ENCODE measurements at places on chromosomes 13 and 19.

- peak; percentile 33 for DNase-seq
Measured at GRCh38 chr13:27044837-27045570, 126.6 kb downstream of the USP12 start.

DNA sequence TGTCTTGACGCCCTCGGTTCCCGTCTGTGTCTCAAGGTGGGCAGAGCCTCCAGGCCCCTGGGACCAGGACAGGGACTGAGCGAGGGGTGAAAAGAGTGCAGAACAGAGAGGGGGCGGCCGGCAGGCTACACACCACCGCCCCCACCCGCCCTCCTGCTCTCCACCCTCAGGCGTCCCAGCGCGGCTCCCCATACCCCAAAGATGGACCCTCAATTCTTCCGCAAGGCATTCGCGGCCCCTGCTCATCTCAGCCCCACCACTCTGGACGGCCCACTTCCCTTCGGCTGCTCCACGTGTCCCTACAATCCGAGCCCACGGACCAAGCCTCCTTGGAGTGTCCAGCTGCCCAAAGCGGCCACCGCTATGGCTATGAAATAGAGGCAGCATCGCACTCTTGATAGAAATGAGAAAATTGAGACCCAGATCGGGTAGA, 1.8 kb downstream of the KLF16 start:
- DNase-seq, result no peak

- peak; percentile 68 for DNase-seq
Measured at GRCh38 chr19:12757544-12758274, 6.1 kb downstream of the BEST2 start.

DNA sequence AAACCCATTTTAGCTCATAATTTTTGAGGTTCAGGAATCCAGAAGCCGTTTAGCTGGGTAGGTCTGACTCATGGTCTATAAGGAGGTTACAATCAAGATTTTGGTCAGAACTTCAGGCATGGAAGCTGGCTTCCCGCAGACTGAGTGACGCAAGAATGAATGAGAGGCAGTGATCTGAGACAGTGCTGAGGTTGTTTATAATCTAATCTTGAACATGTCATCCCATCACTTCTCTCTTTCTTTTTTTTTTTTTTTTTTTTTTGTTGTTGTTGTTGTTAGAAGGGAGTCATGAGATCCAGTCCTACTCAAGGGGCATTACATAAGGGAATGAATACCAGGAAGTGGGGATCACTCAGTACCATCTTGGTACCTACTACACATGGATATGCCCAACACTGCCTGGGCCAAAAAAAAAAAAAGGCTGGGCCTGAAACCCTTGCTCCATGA, 217.4 kb downstream of the DLEU7 start:
- DNase-seq, result no peak

GRCh38 chr13:113850722-113851479, 13.0 kb downstream of the GAS6 start:
- no peak for DNase-seq

- no peak for DNase-seq
Measured at GRCh38 chr13:106173346-106173745, 362.1 kb downstream of the EFNB2 start.

- DNase-seq, result no peak
Measured at GRCh38 chr19:16060294-16060693, 16.0 kb upstream of the TPM4 start.

- DNase-seq, result no peak
Measured at GRCh38 chr19:45920458-45920857, 5.9 kb upstream of the NANOS2 start.

GRCh38 chr19:20321139-20321763, 154.2 kb downstream of the ZNF486 start:
- no peak for DNase-seq

GRCh38 chr13:39531646-39532045, 71.3 kb downstream of the LHFPL6 start:
- DNase-seq, result no peak

DNA sequence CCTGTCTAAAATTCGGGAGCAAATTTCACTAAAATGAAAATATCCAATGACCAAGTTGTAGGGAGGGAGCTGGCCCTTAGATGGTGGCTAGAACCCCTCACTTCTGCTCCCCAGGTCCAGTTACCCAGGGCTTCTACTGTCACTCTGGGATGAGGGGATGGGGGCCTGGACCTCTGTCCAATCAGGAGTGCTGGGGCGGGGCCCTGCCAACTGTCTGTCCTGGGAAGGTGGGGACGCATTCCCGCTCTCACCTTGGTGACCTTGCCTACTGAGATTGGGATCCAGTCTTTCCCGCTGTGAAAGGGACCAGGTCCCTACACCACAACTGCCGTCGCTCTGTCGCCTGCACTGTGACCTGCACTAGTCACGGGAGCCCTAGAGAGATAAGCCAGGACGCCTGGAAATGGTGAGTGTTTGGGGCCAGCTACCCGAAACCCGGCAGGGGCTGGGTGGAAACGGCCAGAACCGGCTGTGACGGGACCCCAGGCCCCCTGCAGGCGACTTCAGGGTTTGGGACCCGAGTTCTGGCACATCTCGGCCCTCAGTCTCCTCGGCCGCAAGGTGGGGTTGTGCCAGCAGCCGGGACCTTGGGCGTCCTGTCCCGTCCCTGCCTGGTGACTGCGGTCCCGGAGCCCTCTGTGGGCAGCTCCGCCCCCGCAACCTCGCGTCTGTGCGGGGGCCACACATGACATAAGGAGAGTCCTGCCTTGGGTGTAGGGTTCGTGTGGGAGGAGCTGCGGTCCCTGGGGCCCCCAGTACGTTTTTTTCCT, 22.8 kb downstream of the ZNF20 start:
- DNase-seq, result no peak

- no peak for DNase-seq
Measured at GRCh38 chr13:22770891-22771290, 409.9 kb upstream of the SGCG start.

DNA sequence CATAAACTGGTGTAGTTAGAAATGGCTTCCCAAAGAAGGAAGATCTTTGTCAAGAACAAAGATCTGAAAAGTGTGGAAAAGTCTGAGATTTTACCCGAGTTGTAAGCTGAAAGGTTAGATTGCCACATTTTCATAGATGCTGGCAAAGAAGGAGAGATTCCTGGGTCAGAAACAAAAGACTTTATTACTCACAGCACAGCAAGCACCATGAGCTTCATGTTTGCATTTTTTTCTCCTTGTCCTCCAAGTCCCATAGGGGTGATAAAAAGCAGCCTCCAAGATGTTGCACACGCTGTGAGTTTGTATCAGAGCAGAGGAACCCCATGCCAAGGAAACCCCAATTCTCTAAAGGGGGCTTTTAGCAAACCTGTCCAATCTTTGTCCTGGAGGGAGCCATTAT, 29.3 kb downstream of the MZT1 start:
- DNase-seq, result no peak

- DNase-seq, result no peak
Measured at GRCh38 chr13:44237881-44238421, 135.7 kb upstream of the SERP2 start.

- DNase-seq, result peak; percentile 50
Measured at GRCh38 chr19:3788996-3789778, 3.0 kb upstream of the MATK start.

GRCh38 chr19:7778081-7778480, 15.0 kb downstream of the CLEC4M start:
- DNase-seq, result no peak

GRCh38 chr13:28865951-28866350, 45.8 kb downstream of the MTUS2 start:
- DNase-seq, result no peak

DNA sequence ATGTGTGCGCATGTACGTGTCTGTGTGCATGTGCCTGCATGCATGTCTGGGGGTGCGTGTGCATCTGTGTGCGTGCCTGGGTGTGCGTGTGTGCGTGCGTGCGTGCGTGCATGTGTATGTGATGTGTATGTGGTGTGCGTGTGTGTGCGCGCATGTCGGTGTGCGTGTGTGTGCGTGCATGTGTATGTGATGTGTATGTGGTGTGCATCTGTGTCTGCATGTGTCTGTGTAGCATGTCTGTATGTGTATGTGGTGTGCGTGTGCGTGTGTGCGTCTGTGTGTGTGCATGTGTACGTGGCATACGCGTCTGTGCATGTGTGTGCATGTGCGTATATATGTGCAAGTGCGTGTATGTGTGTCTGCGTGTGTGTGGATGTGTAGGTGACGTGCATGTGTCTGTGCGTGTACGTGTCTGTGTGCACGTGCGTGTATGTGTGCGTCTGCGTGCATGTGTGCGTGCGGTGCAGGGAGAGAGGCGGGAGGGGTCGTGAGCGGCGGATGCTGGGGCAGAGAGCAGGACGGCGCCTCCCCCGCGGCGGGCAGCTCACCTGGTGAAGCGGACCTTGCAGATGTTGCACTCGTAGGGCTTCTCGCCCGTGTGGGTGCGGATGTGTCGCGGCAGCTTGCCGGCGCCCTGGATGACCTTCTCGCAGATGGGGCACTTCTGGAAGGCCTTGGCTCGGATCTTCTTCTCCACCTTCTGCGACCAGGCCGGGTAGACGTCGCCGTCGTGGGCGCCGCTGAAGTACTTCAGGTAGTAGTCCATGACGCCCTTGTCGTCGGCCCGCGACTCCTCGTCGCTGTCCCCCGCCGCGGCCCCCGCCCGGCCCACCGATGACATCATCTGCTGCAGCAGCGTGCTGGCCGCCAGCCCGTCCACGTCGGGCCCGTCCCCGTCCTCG, 13.0 kb downstream of the ZBTB7A start:
- no peak for DNase-seq

DNA sequence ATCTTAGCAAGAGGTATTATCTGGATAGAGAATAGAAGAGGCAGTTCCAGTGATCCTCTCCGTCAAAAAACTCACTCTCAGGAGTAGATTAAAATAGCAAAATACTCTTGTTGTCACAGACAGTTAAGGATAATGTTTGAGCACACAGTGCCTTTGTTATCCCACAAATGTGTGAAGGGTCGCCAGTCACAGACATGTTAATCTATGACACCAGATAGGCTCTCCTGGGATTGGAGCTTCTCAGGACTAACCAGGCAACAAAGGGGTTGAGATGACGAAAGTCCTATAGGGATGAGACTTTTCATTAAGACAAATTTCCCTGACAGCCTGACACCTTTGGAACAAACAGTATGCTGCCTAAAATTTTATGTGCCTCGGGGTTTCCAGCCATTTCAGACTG, 1947.1 kb downstream of the OLFM4 start:
- DNase-seq, result no peak

GRCh38 chr13:50788551-50789210, 54.8 kb downstream of the DLEU7 start:
- DNase-seq, result no peak

DNA sequence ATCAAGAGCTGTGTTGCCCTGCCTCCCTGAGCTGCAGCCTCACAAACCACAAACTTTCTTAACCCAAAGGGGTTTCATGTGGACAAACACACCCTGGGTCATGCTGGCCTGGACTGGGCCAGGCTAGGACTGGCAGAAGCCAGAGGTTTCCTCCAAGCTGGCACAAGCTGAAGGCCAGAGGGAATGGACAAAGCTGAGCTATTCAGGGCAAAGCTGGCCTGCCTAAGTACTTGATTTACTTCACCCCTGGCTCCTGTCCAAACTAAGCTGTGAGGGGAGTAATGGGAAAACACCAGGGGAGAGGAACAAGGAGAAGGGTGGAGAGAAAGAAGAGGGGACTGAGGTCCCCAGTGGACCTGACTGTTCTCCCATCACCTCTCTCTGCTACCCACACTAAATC, 6.2 kb downstream of the CPAMD8 start:
- no peak for DNase-seq

GRCh38 chr19:30274987-30275386, 97.2 kb upstream of the ZNF536 start:
- DNase-seq, result no peak

- DNase-seq, result no peak
Measured at GRCh38 chr19:48043675-48044258, at the start of gene CABP5. CABP5 (minus strand) TSS chr19:48044079; CDS start chr19:48043922, 157 bp downstream.

DNA sequence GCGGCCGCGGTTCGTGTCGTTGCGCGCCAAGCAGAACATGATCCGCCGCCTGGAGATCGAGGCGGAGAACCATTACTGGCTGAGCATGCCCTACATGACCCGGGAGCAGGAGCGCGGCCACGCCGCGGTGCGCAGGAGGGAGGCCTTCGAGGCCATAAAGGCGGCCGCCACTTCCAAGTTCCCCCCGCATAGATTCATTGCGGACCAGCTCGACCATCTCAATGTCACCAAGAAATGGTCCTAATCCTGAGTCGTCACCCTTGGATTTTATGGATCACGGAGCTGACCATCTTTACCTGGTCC, 475 bp downstream of the MRPL57 start:
- DNase-seq, result no peak

- DNase-seq, result peak; percentile 47
Measured at GRCh38 chr19:14672188-14672872, 2.3 kb downstream of the ADGRE3 start.

GRCh38 chr13:87674247-87674738, 3.1 kb downstream of the SLITRK5 start:
- DNase-seq, result no peak

GRCh38 chr13:101529422-101529821, 76.9 kb downstream of the ITGBL1 start:
- no peak for DNase-seq

- no peak for DNase-seq
Measured at GRCh38 chr19:21466627-21467026, 38.8 kb upstream of the ZNF429 start.

DNA sequence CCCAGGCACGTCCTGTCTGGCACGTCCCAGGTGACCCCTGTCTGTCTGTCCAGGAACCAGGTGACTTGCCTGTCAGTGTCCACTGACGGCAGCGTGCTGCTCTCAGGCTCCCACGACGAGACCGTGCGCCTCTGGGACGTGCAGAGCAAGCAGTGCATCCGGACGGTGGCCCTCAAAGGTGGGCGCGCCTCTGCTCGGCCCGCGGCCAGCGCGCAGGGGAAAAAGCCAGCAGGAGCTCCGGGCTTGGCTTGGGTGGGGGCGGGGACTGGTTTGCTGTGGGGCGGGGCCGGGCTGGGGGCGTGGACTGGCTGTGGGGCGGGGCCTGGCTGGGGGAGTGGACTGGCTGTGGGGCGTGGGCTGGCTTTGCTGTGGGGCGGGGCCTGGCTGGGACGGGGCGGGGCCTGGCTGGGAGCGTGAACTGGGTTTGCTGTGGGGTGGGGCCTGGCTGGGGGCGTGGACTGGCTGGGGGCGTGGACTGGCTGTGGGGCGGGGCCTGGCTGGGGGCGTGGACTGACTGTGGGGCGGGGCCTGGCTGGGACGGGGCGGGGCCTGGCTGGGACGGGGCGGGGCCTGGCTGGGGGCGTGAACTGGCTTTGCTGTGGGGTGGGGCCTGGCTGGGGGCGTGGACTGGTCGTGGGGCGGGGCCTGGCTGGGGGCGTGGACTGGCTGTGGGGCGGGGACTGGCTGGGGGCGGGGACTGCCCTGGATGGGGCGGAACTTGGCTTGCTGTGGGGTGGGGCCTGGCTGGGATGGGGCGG, 7.2 kb downstream of the WDR18 start:
- DNase-seq, result peak; percentile 39

All from CD8-positive, alpha-beta T cell (primary cell).